ENCODE measurements at places on chromosomes 16 and 17.

DNA sequence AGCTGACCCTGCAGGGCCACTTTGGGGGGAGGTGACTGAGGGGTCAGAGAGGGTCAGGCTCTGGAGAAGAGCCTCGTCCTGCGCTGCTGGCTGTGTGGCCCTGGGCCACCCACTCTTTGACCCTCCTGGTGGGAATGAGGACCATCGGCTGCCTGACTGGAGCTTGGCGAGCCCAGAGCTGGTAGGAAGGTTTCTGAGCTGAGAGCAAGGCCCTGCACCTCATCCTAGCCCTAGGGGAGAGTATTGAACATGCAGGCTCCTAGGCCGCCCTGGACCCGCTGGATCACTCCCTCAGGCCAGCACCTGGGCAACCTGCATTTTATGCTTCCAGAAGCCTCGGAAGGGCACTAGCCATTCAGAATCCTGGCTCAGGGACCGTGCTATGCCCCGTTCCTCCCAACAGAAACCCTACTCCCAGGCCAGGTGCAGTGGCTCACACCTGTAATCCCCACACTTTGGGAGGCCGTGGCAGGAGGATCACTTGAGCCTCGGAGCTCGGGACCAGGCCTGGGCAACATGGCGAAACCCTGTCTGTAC, 14.5 kb downstream of the MAP2K3 start:
- DNase-seq: no peak

GRCh38 chr17:33750943-33751701, 458.0 kb upstream of the ASIC2 start:
- DNase-seq: peak; percentile 55

- DNase-seq: no peak
These were observed 27.2 kb downstream of the ZNF594 start for GRCh38 chr17:5164436-5164835.

GRCh38 chr16:48930951-48931553, 321.1 kb upstream of the N4BP1 start:
- no peak for DNase-seq

DNA sequence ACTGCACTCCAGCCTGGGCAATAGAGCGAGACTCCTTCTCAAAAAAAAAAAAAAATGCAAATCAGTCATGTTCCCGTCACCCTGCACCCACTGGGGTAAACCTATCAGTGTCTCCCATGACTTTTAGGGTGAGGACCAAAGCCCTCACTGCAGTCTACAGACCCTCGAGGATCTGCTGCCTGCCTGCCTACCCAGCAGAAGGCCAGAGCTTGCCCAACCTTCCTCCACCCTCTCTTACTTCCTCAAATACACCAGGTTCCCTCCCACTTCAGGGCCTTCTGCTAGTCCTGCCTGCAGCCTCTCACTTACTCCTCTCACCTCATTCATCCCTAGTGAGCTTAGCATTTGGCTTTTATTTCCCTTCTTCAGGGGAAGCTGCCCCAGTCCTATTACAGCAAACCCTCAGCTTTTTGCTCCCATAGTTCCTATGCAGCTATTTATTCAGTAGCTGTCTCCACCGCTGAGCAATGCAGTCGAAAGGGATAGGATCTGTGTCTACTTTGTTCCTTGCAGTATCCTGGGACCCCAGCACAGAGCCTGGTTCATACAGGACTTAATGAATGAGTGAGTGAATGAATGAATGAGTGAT, 17.8 kb upstream of the TOB1 start:
- DNase-seq: no peak

GRCh38 chr17:82173351-82174041, 39.1 kb downstream of the CCDC57 start:
- no peak for DNase-seq

GRCh38 chr17:73647301-73647695, 3.1 kb upstream of the SDK2 start:
- no peak for DNase-seq

DNA sequence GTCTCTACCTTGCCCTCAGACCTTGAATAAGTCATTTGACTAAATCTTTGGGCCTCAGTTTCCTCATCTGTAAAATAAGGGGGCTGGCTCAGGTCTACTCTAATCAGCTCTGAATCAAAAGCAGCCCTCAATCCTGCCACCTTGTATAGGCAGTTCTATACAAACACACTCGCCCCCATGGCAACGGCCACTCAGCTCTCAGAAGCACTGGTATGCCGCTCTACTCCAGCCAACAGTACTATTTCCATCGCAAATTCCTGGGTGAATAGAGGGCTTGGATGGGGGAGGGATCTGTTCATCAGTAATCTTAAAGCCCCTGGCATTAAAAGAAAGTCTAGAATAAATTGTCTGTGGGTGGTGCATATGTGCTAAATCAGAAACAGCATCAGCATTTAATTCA, 21.2 kb upstream of the TAOK1 start:
- DNase-seq: no peak

DNA sequence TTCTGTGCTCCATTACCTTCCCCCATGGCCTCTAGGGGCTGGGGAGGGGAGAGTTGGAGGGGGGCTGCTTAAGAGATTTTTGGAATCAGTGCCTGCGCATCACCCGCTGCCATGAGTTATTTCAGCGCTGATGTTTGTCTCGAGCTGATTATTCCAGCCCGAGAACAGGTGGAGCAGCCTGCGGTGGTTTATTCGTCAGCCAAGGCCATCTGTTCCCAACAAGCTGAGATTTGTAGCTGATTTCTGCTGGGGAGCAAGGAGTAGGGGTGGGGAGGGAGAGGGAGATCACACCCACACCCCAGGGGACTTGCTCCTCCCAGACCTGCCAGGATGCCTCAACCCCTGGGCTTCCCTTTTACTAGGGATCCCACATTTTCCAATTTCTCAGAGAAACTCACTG, 23.1 kb downstream of the PIPOX start:
- DNase-seq: no peak

DNA sequence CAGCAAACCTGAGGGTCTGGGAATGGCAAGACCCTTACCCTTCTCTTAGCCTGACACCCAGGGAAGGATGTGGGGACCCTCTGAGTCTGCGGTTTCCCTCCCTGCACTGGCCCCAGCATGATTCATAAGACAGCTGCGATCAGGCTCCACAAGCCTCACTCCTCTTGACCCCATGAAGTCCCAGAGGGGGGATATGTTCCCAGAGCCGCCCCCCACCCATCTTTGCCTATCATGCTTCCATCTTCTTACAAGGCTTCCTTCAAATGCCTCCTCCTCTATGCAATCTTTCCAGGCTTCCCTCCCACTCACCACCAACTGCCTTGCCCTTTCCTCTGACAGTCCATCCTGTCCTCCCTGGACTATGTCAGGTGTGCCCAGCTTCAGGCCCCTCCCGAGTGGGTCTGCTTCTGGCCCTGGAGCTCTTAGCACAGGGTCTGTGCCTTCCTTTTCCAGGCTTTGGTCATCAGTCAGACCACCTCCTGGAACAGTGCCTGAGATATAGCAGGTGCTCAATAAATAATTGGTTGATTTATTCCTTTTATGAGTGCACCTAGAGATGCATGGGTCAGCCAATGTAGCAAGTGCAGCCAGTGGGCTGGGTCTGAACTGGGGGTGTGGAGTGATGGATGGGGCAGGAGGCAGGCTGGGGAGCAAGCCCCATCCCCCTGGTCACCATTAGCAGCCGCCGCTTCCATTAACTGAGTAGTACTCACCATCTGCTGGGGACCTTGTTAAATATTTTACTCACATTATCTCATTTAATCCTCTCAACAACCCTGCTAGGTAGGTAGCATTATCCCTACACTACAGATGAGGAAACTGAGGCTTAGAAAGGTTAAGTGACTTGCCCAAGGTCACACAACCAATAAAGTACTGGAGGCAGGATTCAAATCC, 8.4 kb downstream of the DLX3 start:
- DNase-seq: no peak

DNA sequence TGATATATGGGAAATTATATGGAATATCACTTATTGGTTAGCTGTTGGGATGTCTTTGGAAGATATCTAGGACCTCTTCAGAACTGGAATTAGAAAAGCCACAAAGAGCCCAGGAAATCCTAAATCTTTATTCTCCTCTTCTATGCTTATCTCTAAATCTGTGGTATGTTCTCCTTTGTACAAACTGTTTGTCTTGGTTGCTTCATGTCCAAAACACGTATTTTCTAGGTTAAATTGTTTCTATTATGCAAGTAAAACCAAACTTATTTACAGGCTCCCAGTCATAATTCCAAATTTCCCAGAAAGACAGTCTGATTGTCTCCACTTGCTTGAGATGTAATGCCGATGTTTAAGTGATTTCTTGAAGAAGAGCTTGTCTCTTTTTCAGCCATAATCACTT, 650.9 kb downstream of the CDH11 start:
- DNase-seq: no peak

DNA sequence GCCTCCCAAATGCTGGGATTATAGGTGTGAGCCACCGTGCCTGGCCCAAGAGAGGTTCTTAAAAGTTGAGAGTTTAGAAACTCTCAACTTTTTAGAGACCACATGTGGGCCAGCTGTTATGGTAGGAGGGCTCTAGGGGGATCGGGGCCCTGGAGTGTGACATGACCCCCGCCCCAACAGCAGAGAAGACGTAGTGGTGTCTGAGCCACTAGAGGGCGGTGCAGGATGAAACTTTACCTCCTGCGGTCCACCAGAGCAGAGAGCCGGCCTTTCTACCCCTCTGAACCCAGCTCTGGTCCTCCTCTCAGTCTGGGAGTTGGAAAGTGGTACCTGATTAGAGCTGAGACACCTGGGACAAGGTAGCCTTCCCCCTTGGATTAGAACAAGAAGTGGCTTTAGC, 7.4 kb downstream of the CDK5RAP3 start:
- peak; percentile 57 for DNase-seq

DNA sequence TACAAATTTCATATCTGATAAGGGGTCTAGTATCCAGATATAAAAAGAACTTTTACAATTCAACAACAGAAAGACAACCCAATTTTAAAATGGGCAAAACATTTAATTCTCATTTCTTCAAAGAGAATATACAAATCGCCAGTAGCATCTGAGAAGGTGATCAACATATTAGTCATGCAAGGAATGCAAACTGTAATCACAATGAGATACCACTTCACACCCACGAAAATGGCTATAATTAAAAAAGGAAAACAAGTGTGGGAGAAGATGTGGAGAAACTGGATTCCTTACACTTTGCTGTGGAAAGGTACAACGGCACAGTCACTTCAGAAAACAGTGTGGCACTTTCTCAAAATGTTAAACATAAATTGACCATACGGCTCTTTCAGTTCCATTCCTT, 168.2 kb downstream of the VPS53 start:
- no peak for DNase-seq

GRCh38 chr17:40485851-40486521, 15.4 kb downstream of the TNS4 start:
- peak; percentile 99 for DNase-seq

DNA sequence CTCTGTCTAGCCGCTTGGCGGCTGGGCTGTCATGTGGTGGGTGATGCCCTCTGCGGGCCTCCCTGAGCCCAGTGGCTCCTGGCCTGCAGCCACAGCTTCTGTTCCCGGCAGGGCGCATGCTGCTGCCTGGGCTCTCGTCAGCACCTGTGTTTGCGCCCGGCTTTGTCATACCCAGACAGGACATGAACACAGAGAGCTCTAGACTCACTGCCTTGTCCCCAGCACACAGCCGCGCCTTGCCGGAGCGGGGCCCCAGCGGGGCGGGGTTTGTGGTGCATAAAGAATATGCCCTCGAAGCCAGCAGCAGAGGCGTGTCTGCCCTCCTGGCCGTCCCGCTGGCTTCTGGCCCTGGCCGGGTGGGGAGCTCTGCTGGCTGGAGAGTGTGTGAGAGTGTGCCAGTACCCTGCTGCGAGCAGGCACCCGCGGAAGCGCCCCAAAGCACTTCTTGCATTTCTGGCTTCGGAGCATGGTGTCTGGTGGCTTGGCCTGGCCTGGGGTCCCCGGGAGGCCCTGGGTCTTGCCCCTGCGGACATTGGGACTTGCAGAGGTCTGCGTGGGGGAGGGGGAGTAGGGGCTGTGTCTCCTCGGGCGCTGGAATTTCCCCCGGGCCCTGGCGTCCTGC, 14.4 kb downstream of the ASPSCR1 start:
- DNase-seq: peak; percentile 61

DNA sequence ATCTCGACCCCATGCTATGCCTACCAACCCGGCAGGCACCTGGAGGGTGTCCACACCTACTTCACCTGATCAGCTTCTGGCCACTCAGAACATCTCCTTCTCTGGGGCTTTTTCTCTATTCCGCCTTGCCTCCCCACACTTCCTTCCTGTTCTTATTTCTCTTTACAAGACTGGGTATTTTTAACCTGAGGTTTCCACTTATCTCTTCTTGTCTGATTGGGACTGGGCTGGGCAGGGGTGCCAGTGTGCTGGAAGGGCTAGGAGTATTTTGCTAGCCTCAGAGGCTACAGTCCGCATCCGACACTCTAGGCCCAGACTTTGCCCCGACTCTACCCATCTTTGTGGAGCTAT, 26.2 kb upstream of the ZNF652 start:
- no peak for DNase-seq

- DNase-seq: no peak
These were observed 12.5 kb upstream of the NUDT16L1 start for GRCh38 chr16:4680673-4681470.

GRCh38 chr17:40506786-40507185, 5.4 kb upstream of the TNS4 start:
- DNase-seq: no peak

DNA sequence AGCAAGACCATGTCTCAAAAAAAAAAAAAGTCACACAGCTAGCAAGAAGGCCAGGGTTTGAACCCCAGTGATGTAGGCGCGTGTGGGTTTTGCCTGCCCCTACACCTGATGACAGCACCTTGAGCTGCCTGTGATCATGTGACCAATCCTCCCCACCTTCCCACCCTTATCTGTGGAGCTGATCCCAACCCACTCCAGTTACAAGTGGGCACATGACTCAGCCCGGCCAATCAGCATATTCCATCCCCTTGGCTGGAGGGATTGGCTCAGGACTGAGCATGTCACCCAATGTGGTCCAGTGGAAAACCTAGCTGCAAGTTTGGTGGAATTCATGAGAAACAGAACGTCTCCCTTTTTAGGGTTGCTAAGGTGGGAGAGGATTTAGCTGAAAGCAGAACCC, 6.6 kb downstream of the TMEM114 start:
- DNase-seq: no peak

DNA sequence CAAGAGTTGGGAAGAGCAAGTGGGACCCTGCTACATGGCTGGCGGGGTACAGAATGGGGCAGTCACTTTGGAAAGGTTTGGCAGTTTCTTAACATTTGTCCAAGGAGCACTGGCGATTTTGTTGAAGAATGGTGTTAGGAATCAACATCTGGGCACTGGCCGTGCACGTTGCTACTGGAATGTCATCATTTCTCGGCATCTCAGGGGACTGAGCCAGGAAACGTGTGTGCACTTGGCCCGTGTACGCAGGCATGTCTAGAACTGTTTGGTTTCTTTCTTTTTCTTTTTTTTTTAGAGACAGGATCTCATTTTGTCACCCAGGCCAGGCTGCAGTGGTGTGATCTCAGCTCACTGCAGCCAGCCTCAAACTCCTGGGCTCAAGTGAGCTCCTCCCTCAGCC, 17.3 kb upstream of the FOXK2 start:
- DNase-seq: no peak

All from EL (cell line).